Activated CD4-positive, alpha-beta T cell treated with anti-CD3 and anti-CD28 coated beads, Interleukin-2, amount 10 ng/mL, durations not matched to agents 7 days and 5 days (primary cell): ENCODE measurements at places on chromosomes 2 and 18.

DNA sequence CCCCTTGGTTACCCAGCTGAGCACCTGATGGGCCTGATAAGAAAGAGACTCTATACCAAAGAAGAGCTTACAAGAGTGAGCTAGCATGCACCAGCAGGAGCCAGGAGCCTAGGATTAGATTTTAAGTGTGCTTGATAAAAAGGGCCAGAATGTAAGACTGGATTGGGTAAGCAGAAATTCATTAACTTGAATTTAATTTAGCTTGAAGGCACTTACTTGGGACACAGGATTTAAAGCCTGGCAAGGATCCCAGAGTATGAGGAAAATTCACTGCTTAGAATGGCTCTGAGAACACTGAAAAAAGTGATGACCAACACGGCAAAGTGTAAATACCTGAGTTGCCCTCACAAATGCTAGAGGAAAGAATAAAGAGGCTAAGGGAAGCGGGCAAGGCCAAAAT, 91.3 kb upstream of the RBBP8 start:
- DNase-seq, result no peak

GRCh38 chr2:14385043-14385442, 247.5 kb upstream of the LRATD1 start:
- DNase-seq, result no peak

- DNase-seq, result peak; percentile 54
Measured at GRCh38 chr2:172496160-172496608, 59.7 kb upstream of the PDK1 start.

GRCh38 chr2:112156152-112156986, 18.2 kb downstream of the FBLN7 start:
- peak; percentile 25 for DNase-seq

GRCh38 chr2:145157036-145157675, 637.2 kb upstream of the ZEB2 start:
- DNase-seq, result no peak

GRCh38 chr2:37906131-37906530, 19.0 kb upstream of the RMDN2 start:
- DNase-seq, result no peak

GRCh38 chr2:31383471-31384153, 30.9 kb downstream of the XDH start:
- no peak for DNase-seq

GRCh38 chr2:46503686-46504085, 24.3 kb downstream of the TMEM247 start:
- DNase-seq, result no peak
